ENCODE measurements at places on chromosomes 1 and 21.

DNA sequence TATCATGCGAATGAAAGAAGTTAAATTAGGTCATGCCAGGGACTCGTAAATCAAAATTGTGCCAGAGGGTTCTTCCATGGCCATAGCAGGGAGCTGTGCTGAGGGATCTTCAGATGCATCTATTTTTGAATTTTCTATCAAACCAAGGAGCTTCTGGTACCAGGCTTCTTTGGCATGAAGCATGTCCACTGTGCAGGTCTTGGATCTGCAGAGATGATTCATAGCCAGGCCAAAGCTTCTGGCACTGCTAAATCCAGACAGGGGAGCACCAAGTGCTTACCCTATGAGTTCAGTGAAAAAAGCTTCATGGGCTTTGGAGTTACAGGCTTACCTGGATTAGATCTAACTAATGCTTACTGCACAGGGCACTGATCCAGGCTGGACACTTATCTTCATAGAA is 154.2 kb upstream of the DAB1 start:
- DNase-seq = no peak

- DNase-seq = no peak
Observed at GRCh38 chr21:37060296-37060695, 12.6 kb downstream of the PIGP start.

GRCh38 chr1:208587110-208587509 is 342.9 kb upstream of the PLXNA2 start:
- DNase-seq = no peak

DNA sequence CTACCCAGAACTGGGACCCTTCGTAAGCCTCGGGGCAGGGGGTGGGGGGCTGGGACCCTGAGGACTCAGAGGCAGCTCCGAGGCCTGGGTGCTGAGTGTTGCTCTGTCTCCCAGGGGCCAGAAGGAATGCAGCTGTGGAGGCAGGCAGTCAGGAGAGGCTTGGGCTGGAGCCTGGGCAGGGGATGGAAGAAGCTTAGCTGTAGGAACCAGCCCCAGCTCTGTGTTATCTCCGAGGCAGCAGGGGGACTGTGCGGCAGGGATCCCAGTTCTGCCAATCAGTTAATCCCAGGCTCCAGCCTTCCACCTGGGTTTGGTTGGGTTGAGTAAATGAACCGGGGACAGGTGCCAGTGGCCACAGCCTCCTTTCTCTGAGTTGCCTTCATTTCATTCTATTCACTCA is 8.2 kb upstream of the GRIK3 start:
- DNase-seq = no peak

DNA sequence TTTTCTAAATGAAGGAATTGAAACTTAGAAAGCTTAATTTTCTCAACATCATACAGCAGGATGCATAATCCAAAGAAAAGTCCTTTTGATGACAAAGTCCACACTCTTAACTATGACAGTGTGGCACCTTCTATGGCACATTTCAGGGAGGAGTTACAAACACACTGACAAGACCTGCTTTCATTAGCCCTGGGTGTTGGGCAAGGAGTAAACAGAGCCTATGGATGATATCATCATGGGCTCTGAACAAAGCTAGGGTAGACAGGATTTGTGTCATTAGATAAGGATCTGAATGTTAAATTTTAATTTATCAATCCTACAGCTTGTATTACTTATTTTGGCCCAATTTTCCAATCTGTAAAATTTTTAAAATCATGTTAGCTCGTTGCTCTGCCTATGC is 62.6 kb upstream of the DENND1B start:
- DNase-seq = no peak

DNA sequence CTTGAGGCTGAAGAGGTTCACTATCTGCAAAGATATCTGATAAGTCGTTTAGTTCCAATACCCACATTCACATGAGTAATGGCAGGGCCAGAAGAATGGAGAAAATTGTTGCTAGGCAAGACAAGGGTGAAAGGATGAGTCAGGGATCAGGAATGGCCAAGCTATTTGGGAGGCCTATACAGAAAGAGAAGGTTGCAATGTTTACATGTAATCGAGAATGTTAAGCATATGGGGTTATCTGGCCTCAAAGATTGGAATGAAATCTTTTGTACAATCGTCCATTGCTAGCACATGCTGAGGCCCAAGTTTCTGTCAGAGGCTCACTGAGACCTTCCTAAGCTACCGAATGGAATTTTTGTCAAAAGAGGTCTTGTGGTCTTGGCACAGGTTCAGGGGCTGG is 299.9 kb upstream of the PLD5 start:
- DNase-seq = no peak

- no peak for DNase-seq
Observed at GRCh38 chr1:172401892-172402291, 18.6 kb upstream of the C1orf105 start.

GRCh38 chr1:20792196-20792595 is 5.1 kb upstream of the HP1BP3 start:
- no peak for DNase-seq

- no peak for DNase-seq
Observed at GRCh38 chr1:60359431-60359830, 285.9 kb upstream of the C1orf87 start.

- DNase-seq = no peak
Observed at GRCh38 chr1:64687725-64688327, 57.0 kb upstream of the RAVER2 start.

DNA sequence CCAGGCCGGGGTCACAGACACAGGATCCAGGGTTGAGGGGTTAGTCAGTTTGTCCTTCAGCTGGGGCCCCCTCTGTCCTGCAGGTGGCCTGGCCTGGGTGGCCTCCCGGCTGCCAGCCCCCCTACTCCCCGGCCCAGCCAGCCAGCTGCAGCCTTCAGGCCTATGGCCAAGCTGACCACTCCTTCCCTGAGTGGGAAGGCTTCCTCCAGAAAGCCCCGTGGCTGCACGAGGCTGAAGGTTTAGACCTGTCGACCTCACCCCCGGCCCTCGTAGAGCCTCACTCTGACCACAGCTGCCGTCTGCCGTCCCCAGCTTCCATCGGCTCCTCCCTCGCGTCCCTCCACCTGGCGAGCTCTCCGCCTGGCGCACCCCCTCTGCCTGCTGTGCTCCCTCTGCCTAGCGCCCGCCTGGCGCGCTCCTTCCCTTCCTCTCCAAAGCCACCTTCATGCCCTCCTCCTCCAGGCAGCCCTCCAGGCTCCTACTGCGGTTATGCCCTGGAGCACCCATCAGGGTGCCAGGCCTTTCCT is 9.6 kb downstream of the TTLL10 start:
- no peak for DNase-seq

DNA sequence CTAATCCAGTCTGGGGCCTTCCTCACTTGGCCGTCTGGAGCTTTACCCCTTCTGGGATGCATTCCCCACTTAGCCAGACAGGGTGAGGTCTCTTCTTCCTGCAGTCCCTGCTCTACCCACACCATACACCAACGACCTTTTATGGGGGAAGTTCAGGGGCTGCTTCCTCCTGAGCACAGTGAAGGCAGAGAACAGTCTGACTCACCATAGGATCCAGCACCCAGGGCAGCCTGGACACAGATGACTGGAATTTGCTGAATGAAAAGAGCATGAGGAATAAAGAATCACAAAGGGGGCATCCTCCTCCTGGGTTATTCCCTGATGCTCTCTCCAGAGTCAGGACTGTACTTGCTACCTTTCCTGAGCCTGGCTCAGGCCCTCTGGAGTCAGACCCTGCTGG is 4.6 kb upstream of the FOXE3 start:
- DNase-seq = no peak

GRCh38 chr1:230906226-230906625 is 37.9 kb upstream of the C1orf198 start:
- DNase-seq = no peak

DNA sequence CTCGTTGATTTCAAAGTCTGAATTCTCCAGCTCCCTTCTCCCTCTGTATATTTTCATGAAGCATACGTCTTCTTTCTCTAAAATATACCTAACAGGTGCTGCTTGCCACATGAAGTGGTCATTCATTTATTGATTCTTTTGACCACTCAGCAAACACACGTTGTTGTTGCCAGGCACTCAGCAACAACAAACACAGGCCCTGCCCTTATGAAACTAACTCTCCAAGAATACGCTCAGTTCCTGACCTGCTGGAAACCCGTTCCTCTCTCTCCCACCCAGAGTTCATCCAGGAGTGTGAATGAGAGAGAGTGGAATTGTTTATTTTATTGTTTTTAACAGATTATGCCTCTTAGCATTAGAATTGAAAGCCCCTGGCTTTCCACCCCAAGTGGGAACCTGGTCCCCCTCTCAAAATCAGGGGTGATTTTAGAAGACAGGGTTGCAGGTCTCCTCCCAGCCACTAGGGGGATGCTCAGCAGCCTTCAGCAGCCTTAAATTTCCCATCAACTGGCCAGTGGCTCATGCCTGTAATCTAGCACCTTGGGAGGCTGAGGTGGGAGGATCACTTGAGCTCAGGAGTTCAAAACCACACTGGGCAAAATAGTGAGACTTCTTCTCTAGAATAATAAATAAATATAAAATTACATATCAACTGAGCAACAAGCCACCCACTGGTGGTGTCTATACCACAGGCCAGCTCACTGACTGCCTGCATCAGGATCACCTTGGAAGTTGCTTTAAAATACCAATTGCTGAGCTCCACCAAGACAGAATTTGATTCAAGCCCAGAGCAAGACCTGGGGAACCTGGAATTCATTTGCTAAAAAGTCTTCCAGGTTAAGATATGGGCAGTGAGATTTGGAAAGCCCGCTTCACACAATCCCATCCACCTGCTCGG is 181.0 kb upstream of the KLHDC7A start:
- peak; percentile 15 for DNase-seq

DNA sequence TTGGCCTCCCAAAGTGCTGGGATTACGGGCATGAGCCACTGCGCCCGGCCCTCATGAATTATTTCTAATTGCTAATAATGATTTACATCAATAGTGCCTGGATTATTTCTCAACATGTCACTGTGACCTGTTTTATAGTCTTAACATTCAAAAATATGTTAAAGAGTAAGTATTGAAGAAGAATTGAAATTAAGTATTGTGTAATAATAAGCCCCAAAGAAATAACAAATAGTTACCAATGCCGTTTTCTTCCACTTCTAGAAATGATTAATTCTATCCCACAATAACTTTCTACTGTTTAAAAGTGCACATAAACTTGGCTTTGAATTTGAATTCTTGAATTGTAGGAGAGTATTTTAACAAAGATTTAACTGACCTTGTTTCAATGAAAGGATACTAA is 19.5 kb downstream of the SPATA17 start:
- no peak for DNase-seq

GRCh38 chr1:230735447-230735846 is 11.7 kb upstream of the CAPN9 start:
- DNase-seq = no peak

DNA sequence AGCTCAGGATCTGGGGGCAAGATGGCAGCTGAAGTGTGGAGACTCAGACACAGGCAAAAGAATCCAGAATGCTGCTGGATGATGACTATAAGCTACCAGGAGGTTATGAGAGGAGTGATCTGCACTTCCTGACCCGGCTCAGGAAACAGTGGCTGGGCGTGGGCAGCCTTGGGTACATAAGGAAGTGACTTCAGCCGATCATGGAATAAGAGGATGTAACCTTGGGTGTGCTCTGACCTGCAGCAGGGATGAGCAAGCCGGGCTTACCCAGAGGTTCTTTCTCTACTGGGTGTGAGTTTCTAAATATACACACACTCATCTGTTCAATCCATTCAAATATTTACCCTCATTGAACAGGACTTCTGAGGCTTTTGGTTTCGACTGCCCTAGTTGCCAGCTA is 62.7 kb downstream of the CD34 start:
- DNase-seq = peak; percentile 54

DNA sequence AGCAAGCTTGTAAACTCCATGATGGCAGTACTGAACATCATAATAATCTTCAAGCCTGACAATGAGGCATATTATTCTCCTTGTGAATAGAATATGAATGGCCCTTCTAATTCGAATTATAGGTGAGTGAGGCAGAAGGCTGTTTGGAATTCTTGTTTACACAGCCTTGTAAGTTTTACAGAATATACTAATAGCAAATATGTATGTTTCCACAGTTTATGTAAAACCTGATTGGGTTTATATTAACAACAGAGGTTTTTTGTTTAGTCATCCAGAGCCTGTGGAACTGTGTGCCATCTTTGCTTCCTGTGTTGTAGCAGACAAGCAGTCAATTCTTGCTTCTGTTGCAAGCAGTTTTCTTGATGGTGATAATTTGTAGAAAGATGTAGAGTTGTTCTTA is 8.0 kb downstream of the OSBPL9 start:
- DNase-seq = no peak

GRCh38 chr1:221169447-221169889 is 290.2 kb downstream of the HLX start:
- no peak for DNase-seq

DNA sequence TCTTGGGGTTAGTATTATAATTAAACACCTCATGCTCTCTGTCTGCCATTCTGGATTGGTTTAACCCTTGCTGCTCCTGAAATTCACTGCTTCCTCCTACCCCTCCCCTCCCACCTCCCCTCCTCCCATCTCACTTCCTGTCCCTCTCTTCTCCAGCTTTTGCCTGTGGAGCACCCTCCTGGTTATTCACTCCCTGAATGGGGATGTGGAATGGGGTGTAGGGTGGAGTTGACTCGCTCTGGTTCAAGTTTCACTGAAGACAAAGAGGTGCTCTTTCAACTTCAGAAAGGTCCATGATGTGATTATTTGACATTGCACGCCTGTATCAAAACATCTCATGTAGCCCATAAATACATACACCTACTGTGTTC is 160.5 kb downstream of the PLXNA2 start:
- no peak for DNase-seq

DNA sequence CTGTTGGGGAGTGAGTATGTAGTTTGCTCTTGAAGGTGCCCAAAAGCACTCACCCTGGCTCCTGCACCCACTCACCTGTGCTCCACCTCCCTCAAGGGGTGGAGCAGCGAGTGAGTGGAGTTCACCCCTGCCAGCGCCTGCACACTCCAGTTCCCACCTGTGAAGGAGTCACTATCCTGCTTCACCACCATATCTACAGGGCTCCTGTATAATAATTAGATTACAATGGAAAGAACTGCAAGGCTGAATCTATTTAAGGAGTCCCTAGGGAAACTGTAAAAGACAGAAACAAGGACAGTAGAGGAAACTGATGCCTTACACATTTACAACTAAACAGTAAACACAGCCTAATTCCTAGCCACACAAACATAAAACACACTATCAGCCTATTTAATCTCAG is 4.1 kb downstream of the DNAI4 start:
- no peak for DNase-seq

GRCh38 chr1:182611326-182611725 is 7.1 kb upstream of the RGS16 start:
- no peak for DNase-seq

GRCh38 chr1:201346337-201346939 is 31.0 kb downstream of the TNNT2 start:
- DNase-seq = no peak

DNA sequence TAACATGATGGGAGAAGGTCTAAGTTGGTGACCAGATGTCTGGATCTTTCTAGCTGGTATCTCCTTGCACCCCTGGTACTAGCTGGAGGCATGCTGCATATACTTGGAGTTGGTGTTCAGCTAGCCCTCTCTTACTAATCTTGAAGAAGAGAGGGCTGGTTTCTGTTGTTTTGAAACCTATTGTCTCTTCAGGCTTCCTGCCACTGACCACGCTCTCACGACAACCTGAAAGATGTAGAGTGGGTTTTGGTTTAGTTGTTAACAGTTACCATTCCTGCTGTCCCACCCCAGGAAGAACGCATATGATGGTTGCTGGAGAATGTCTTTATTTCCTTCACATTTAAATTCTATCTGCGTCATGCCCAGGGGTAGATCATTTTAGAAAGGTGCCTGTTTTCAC is 3.6 kb downstream of the MAN1C1 start:
- DNase-seq = no peak

All from stimulated activated naive CD8-positive, alpha-beta T cell treated with anti-CD3 and anti-CD28 coated beads, Interleukin-15, amount 100 ng/mL, for 72 hours (primary cell).